Suprapubic skin (tissue), 4 donors: ENCODE measurements at places on chromosomes 7 and 10.

DNA sequence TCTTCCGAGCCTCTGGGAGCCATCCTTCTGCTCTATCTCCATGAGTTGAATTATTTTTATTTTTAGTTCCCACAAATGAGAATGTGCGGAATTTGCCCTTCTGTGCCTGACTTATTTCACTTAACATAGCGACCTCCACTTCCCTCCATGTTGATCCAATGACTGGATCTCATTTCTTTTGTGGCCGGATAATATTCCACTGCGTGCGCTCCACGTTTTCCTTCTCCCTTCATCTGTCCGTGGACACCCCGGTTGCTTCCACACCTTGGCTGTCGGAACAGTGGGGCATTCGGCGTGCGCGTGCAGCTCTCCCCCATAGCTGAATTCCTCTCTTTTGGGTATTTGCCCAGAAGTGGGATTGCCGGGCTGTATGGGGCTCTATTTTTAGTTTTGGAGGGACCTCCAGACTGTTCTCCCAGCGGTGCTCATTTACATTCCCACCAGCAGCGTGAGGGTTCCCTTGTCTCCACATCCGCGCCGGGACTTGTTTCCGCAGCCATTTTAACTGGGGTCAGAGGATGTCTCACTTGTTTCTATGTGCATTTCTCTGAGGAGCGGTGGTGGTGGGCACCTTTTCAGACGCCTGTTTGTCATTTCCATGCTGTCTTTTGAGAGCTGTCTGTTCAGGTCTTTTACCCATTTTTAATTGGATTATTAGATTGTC, 51.0 kb upstream of the SUN1 start:
- no peak for DNase-seq
- H3K4me1 ChIP-seq = peaks cover 8% of the 10 kb centered on the region

DNA sequence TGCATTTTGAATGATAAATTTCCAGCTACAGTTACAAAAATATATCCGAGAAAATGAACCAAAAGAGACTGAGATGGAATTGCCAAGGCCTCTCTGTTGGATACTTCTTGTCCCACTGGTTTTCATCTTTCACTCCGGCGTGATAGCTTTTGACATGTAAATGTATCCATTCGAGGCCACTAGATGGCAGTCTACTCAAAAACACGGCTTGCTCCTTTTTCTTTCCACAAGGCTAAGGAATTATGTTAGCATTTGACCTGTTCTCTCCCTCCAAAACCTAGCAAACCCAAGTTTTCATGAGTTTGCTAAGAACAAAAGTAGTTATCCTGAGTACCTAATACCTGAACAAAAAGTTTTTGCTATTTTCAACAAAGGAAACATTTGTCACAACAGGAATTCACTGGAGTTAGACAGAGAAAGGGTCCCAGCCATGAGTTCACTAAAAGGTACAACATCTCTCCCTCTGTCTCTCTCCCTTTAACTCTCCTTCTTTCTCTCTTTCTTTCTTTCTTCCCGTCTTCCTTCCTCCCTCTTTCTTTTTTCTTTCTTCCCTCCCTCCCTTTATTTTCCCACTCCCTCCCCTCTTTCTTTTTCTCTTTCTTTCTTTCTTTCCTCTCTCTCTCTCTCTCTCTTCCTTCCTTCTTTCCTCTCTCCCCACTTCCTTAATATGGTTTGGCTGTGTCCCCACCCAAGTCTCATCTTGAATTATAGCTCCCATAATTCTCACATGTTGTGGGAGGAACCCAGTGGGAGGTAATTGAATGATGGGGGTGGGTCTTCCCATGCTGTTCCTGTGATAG, 207.9 kb upstream of the MYO3A start:
- H3K27me3 ChIP-seq = no peaks in the 10 kb centered on the region
- H3K36me3 ChIP-seq = no peaks in the 10 kb centered on the region
- no peak overlapping the region for H3K4me3 ChIP-seq
- no peak overlapping the region for H3K27ac ChIP-seq
- DNase-seq = no peak

GRCh38 chr10:83929399-83929798, 209.9 kb upstream of the GHITM start:
- H3K4me1 ChIP-seq = no peaks in the 10 kb centered on the region
- no peak for DNase-seq
- H3K27me3 ChIP-seq = peaks cover 7% of the 10 kb centered on the region
- H3K36me3 ChIP-seq = no peaks in the 10 kb centered on the region

- H3K4me3 ChIP-seq = no peak overlapping the region
- H3K4me1 ChIP-seq = no peaks in the 10 kb centered on the region
- no peaks in the 10 kb centered on the region for H3K27me3 ChIP-seq
- H3K36me3 ChIP-seq = no peaks in the 10 kb centered on the region
These were observed 434.3 kb upstream of the AKR1E2 start for GRCh38 chr10:4391683-4392082.

DNA sequence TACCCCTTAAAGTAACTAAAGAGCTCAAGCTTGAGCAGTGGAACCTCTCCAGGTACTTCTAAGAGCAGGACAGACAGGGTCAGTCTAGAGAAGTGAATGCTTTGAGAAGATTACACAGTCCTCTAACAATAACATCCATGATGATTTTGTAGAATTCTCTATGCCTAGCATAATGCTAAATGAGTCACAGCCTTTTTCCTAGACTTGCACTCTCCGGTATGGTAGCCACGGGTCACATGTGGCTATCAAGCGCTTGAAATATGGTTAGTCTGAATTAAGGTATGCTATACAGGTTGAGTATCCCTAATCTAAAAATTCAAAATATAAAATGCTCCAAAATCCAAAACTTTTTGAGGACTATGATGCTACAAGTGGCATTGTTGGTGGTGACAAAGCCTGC, 166.6 kb upstream of the MKLN1 start:
- H3K4me3 ChIP-seq = no peak overlapping the region
- no peaks in the 10 kb centered on the region for H3K27me3 ChIP-seq
- no peak overlapping the region for H3K27ac ChIP-seq
- H3K4me1 ChIP-seq = no peaks in the 10 kb centered on the region
- H3K36me3 ChIP-seq = no peaks in the 10 kb centered on the region

DNA sequence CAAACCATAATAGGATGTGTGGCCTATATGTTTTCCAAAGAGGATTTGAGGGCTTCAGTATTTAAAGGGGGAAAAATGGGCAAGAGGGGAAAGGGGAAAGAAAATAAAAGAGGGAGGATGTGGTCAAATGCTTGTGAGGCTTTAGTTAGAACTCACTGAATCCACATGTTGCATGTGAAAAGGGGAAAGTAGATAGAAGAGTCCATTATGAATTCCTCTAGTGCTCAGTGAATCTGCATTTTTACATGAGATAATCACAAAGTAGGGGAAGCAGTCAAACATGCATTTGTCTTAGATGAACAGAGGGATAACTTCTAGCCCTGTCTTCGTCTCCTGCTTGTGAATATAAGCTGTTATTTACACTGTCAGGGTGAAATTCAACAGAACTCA, 24.6 kb upstream of the AKAP9 start:
- no peak for DNase-seq
- no peaks in the 10 kb centered on the region for H3K27me3 ChIP-seq
- H3K27ac ChIP-seq = no peak overlapping the region

GRCh38 chr10:17506856-17507471, 52.6 kb upstream of the ST8SIA6 start:
- no peaks in the 10 kb centered on the region for H3K36me3 ChIP-seq
- DNase-seq = no peak
- no peaks in the 10 kb centered on the region for H3K4me1 ChIP-seq
- H3K4me3 ChIP-seq = no peak overlapping the region
- H3K27ac ChIP-seq = no peak overlapping the region
- no peaks in the 10 kb centered on the region for H3K27me3 ChIP-seq

DNA sequence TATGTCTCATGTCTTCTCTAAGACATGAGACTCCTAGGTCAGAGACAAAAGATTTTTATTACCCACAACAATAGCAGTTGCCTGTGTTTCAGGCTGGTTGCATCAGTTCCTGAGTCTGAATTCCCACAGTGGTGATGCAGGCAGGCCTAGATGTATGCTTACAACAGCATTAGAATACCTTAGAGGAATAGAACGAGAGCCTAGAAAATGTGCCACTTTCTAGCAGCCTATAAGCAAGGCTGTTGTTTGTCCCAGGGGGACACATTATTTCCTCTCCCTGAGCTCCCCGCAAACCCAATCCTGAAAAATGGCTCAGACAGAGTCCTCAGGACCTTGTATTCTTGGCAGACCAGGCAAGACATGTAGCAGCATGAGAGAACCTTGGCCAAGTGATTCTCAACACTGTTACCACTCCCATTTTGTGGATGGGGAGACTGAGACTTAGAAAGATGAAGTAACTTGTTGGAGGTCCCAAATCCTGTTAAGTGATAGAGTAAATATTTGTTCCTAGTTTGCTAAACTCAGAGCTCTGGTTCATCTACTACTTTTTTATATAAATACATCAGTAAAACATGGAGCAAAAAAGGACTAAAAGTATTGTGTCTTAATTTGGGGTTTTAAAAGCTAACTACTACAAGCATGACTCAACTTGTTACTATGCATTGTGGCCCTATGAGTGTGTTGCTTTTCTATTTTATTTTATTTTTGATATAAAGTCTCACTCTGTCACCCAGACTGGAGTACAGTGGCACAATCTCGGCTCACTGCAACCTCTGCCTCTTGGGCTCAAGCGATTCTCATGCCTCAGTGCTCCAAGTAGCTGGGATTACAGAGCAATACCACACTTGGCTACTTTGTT, 14.2 kb downstream of the VTI1A start:
- peaks cover 24% of the 10 kb centered on the region for H3K36me3 ChIP-seq
- no peaks in the 10 kb centered on the region for H3K4me1 ChIP-seq
- DNase-seq = no peak
- no peak overlapping the region for H3K27ac ChIP-seq
- H3K4me3 ChIP-seq = no peak overlapping the region
- H3K27me3 ChIP-seq = no peaks in the 10 kb centered on the region

GRCh38 chr10:70053841-70054288, 1.2 kb downstream of the MACROH2A2 start:
- no peaks in the 10 kb centered on the region for H3K36me3 ChIP-seq
- peaks cover 31% of the 10 kb centered on the region for H3K27me3 ChIP-seq
- no peak for DNase-seq
- peak overlapping the region; percentile 66 for H3K4me3 ChIP-seq
- peaks cover 19% of the 10 kb centered on the region for H3K4me1 ChIP-seq

- no peak overlapping the region for H3K27ac ChIP-seq
- DNase-seq = no peak
- H3K4me3 ChIP-seq = no peak overlapping the region
These were observed 100.5 kb downstream of the NPY start for GRCh38 chr7:24384362-24385030.

GRCh38 chr10:69731698-69732097, 70.0 kb upstream of the COL13A1 start:
- no peaks in the 10 kb centered on the region for H3K27me3 ChIP-seq
- DNase-seq = no peak
- no peak overlapping the region for H3K4me3 ChIP-seq

DNA sequence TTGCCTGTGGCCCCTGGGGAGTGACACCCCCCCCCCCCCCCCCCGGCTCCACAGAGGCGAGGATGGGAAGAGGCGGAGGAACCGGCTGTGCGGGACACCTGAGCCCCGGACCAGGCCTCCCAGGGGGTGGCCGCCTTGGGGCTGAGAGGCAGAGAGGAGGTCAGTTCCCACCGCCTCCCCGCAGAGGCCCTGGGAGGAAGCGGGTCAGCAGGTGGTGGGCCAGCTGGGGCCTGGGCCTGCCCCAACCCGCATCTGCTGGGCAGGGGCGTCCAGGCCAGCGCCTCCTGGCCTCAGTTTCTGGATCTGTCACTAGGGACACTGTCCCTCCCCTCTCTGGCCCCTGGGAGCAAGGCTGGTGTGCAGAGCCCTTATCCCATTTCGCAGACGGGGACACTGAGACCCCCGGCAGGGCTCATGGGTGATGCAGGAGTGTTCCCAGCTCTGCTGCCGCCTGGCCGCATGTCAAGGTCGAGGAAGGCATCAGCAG, 14.6 kb upstream of the LFNG start:
- H3K4me3 ChIP-seq = no peak overlapping the region
- no peak for DNase-seq
- H3K27ac ChIP-seq = no peak overlapping the region
- peaks cover 48% of the 10 kb centered on the region for H3K4me1 ChIP-seq

- no peak overlapping the region for H3K4me3 ChIP-seq
- H3K27ac ChIP-seq = no peak overlapping the region
- DNase-seq = no peak
- H3K4me1 ChIP-seq = no peaks in the 10 kb centered on the region
- no peaks in the 10 kb centered on the region for H3K27me3 ChIP-seq
- no peaks in the 10 kb centered on the region for H3K36me3 ChIP-seq
These were observed 127.8 kb upstream of the ADCY1 start for GRCh38 chr7:45446195-45446944.

GRCh38 chr7:77738871-77739270, 42.6 kb downstream of the RSBN1L start:
- DNase-seq = no peak
- H3K36me3 ChIP-seq = peaks cover 17% of the 10 kb centered on the region
- no peak overlapping the region for H3K27ac ChIP-seq
- H3K4me3 ChIP-seq = no peak overlapping the region
- H3K4me1 ChIP-seq = peaks cover 3% of the 10 kb centered on the region

DNA sequence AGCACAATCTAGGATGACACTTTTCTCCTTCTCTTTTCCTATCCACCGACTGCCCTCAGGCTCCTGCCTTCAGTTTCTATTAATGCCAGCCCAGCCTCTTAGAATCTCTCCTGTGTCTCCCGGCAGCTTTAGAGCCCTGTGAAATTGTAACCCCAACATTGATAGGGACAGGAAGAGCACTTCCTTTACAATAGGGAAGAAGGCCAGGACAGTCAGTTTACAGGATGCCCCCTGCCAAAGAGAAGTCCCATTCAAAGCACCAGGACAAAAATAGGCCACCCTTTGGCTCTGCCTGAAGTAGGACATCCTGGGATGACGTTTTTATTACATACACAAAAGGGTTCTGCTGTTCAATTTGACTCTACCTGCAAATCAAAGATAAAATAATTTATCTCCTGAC, 64.7 kb upstream of the ANK3 start:
- H3K36me3 ChIP-seq = no peaks in the 10 kb centered on the region
- no peak overlapping the region for H3K27ac ChIP-seq
- no peak overlapping the region for H3K4me3 ChIP-seq
- H3K4me1 ChIP-seq = peaks cover 5% of the 10 kb centered on the region
- no peak for DNase-seq

DNA sequence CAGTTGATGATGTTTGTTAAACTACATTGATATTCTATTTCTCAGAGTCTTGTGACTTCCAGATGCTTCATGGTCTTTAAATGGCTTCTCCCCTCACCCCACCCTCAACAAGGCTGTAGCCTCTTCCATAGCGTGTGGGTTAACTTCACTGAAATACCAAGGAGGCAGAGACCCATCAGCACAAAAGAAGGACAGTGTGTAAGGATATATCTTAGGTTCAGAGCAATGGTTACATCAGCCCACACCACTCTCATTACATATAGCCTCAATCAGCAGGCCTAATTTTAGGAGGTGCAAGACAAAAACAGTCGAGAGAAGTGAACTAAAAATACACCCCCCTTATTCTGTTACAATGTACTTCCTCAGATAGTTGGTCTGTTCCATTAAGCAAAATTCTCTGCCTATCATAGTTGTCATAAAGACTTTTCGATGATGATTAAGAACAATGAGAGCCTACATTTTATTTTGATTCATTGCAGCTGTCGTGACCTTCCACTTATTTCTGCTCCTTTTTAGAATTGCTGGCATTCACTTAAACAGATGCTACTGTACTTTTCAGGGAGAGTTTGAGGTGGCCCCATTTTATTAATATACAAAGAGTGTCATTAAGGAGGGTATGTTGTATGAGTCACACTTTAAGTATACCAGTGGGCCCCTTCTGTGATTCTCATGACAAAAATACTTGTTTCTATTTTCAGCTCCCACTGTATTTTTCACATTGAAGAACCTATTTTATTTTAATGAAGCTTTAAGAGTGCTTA, 52.1 kb downstream of the WIPF3 start:
- H3K27me3 ChIP-seq = no peaks in the 10 kb centered on the region
- peaks cover 4% of the 10 kb centered on the region for H3K4me1 ChIP-seq
- H3K36me3 ChIP-seq = no peaks in the 10 kb centered on the region
- no peak overlapping the region for H3K27ac ChIP-seq
